ENCODE measurements at places on chromosomes 5 and 9.

DNA sequence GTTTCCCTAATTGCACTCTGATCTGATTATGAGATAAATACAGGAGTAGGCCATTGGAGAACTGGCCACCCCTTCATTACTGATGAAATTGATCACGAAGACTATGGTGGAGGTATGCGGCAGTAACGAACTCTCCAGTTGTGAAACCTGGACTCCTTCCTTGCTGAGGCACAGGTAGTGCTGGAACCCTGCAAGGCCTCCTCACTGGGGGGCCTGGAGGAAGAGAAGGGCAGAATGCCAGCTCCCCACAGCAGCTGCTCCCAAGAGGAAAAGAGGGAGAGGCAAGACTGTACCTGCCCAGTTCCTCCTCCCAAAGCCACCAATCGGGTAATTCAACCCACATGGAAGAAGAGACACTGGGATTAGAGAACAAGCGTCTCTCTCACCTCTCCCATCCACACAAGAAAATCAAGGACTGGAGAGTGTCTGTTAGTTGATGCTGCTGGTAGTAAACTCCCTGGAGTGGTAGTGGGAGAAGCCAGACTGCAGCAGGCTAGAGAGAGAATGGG, 19.1 kb upstream of the TRIO start:
- DNase-seq: no peak

DNA sequence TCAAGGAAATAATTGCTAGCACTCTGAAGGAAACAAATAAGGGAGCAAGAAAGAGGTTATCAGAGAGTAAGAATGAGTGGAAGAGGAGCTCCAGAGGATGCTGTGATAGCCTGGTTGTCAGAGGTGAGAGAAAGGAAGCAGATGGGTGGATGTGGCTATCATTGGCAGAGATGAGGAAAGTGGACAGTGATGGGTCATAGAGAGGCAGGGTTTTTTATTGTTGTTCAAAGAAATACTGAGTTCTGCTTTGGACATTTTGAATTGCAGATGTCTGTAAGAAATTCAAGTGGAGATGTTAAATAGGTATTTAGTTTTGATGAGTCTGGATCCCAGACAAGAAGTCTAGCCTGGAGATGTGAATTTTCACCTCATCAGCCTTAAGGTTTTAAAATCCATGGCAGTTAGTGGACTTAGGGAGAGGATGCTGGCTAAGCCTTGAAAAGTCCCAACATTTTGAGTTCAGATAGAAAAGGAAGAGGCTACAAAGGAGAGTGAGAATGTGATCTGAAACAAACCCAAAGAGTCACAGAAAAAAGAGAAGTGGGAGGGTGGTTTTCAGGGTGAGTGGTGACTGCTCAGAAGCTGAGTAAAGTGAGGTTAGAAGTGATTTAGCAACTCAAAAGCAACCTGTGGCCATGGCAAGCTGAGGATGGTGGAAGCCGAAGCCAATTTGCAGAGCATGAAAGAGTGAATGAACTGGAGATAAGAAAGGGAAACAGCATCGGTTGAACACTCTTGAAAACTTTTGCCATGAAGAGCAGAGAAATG, 50.4 kb downstream of the PPIC start:
- no peak for DNase-seq

GRCh38 chr9:92405818-92406217, 1.4 kb upstream of the OGN start:
- no peak for DNase-seq

- no peak for DNase-seq
These were observed 157.7 kb upstream of the POU5F2 start for GRCh38 chr5:93899026-93899600.

- DNase-seq: no peak
These were observed 21.3 kb downstream of the AHRR start for GRCh38 chr5:342501-343460.

DNA sequence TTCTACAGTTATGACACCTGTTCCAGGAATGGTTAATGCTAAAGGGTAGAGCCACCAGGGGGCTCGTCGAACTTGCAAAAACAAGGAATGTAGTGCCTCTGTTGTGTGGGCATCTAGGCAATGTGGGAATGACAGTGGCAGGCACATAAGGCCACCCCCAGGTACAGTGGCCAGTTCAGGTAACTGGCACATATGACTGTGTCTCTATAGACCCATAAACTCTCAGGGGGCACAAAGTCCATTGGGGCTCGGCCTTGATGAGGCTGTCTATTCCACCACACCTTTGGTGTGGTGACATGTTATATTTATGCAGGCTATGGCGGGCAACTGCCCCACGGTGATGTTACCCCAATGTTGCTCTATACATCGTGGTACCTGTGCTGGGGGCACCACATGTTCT, 59.6 kb upstream of the FAM120A start:
- DNase-seq: no peak

DNA sequence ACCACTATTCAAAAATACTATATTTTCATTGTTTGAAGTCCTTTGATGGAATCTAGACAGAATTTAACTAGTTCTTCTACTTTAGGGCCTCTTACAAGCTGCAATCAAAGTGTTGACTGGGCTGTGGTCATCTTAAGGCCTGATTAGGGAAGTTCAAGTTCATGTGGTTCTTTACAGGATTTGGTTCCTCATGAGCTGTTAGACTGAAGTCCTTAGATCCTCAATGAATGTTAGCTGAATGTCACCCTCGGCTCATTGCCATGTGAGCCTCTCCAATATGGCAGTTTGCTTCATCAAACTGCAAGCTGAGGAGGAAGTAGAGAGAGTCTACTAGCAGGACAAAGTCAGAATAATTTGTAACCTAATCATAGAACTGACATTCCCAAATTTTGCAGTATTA, 135.1 kb downstream of the CSNK1G3 start:
- no peak for DNase-seq

GRCh38 chr9:28961623-28962022, 1388.3 kb upstream of the C9orf72 start:
- DNase-seq: no peak

- no peak for DNase-seq
These were observed 290.6 kb downstream of the AOPEP start for GRCh38 chr9:95017062-95017461.

- no peak for DNase-seq
These were observed 63.8 kb upstream of the ZNF462 start for GRCh38 chr9:106799152-106799551.

DNA sequence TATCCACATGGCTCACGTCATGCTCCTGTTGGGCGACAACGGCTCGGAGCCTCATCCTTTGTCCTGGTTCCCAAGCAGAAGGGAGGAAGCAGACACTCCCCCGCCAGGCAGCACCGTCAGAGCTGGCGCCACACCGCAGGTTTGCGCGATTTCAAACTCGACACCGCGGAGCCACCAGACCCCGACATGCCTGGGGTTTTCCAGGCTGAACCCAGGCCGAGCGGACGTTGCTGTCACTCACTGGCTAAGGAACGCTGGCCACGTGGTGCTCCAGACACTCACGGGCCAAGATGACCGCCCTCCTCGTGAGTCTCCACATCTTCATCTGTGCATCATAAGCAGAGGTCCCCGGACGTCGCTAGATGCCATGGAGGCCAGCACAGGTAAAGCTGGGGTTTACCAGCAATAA, 9.0 kb downstream of the TERT start:
- DNase-seq: no peak

GRCh38 chr5:13676531-13676930, 268.0 kb downstream of the DNAH5 start:
- DNase-seq: no peak

DNA sequence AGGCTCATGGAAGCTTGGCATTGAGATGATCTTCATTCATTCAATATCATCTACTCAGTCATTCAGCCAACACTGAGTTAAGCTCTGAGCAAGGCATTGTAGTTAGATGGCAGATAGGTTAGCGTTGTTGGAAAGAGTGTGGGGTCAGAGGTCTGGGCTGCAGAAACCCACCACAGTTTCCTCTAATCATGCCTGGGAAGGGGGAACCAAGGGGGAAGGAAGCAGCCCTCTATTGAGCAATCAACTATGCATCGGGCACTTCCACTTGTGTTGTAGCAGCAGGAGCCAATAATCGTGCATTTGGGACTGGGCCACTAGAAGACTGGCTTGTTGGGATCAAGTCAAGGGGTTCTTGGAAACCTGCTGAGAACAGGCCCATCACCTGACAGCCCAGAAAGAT, 139.1 kb downstream of the PIP5K1B start:
- no peak for DNase-seq

- no peak for DNase-seq
These were observed 50.1 kb downstream of the SLC1A3 start for GRCh38 chr5:36656556-36656955.

GRCh38 chr9:116585204-116585603, 101.9 kb upstream of the TRIM32 start:
- no peak for DNase-seq

- DNase-seq: no peak
These were observed 275.9 kb downstream of the GADD45G start for GRCh38 chr9:89880721-89881120.

DNA sequence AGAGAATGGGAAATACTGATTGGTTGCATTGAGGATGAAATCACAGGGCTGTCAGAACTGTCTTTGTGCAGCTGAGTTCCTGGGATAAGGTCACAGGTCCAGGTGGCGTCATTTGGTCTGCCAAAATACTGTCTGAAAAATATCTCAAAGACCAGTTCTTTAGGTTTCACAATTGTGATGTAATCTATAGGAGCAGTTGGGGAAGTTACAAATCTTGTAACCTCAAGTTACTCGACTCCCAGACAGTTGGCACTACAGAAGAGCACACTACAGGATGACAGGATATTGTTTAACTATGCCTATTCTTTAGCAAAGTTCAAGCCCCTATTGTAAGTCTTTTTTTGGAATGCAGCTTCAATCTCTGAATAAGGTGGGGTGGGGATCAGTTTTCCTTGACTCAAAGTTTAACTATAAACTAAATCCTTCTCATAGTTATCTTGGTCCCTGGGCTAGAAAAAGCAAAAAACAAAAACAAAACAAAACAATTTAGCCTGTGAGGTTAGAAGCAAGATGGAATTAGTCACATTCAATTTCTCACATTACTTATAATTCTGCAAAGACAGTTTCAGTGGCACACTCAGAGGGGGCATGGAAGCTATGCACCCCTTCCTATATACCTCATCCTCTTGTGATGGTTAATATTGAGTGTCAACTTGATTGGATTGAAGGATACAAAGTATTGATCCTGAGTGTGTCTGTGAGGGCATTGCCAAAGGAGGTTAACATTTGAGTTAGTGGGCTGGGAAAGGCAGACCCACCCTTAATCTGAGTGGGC, 276.0 kb downstream of the AUH start:
- no peak for DNase-seq

GRCh38 chr9:27499451-27499850, 24.6 kb upstream of the IFNK start:
- DNase-seq: no peak

- DNase-seq: no peak
These were observed 33.4 kb upstream of the PTGER4 start for GRCh38 chr5:40646266-40646665.

GRCh38 chr5:151079838-151080612, 809 bp downstream of the TNIP1 start:
- DNase-seq: no peak

DNA sequence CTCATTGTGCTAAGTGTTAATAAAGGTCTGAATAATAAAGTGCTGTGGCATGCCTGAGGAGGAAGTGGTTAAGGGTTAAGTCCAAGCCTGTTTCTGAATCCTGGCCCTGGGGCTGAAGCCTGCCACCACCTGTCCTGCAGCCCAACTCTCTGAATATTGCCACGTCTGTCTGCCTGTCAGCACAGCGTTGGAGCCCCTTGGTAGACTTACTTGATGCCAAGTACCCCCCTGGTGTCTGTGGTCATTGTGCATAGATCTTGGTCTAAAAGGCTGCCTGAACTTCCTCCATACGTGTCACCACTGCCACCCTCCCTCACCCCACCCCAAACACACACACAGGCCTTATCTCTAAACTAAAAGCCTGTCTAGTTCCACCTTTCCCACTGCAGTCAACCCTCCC, 35.4 kb upstream of the SLC2A8 start:
- DNase-seq: no peak

GRCh38 chr5:150123542-150123941, 32.1 kb downstream of the PDGFRB start:
- DNase-seq: no peak

DNA sequence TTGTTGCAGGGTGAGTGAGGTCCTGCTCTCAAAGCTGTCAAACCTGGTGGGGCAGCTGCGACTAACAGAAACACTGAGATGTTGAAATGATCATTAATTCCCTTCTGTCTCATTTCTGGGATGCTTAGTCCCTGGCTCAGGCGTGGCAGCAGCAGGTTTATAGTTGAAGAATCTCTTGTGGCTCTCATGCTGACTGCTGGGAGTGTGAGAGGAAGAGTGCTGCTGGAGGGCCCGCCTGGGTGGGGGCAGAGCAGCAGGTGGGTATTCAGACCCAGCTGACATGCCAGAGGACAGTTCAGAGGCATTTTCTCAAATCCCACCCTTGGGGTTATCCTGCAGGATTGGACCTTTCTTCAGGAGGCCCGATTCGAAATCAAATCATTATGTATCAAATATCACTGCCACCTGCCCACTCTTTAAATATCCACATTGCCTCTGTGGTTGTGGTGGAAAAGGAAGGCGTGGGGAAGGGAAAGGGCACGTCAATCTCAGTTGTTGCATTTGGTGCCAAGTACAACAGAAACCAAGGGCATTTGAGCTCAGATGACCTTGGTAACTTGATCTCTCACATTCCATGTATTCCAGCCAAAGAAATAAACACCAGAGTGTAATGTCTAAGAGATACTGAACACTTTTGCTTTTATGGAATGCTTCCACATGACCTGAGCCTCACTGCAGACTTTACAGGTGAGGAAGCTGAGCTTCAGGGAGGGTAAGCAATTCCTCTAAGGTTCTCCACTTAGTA, 224.3 kb downstream of the AOPEP start:
- no peak for DNase-seq

GRCh38 chr9:71986900-71987299, 73.5 kb downstream of the C9orf57 start:
- no peak for DNase-seq

- DNase-seq: no peak
These were observed 42.9 kb downstream of the DAPK1 start for GRCh38 chr9:87540444-87541105.

- DNase-seq: no peak
These were observed 202.7 kb downstream of the ATP10B start for GRCh38 chr5:160649304-160649703.
